ENCODE measurements at places on chromosomes 7 and 10.

DNA sequence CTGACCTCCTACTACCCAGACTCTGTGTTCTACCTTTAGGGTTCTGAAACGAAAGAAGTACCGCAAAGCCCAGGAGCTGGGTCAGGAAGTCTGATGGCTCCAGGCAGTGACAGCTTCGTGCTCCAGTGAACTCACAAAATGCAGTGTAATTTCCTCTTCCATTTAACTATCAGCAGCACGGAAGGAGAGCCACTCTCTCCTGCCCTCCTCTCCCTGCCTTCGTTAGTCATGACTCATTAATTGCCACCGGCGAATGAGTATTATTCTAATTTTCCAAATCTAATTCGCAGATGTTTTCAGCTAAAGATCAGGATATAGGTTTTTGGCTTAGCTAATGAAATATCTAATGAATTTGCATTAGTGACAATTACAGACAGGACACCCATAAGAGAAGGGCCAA lies 1262.0 kb downstream of the TYW1 start:
- DNase-seq: no peak

DNA sequence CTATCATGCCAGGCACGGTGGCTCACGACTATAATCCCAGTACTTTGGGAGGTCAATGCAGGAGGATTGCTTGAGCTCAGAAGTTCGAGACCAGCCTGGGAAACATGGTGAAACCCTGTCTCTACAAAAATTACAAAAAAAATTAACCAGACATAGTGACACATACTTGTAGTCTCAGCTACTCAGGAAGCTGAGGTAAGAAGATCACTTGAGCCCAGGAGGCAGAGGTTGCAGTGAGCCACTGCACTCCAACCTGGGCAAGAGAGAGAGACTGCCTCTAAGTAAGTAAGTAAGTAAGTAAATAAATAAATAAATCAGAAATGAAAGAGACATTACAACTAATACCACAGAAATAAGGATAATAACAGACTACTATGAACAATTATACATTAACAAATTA lies 36.2 kb downstream of the PDLIM1 start:
- no peak for DNase-seq

GRCh38 chr10:78808286-78808685 lies 260.5 kb upstream of the ZMIZ1 start:
- no peak for DNase-seq

DNA sequence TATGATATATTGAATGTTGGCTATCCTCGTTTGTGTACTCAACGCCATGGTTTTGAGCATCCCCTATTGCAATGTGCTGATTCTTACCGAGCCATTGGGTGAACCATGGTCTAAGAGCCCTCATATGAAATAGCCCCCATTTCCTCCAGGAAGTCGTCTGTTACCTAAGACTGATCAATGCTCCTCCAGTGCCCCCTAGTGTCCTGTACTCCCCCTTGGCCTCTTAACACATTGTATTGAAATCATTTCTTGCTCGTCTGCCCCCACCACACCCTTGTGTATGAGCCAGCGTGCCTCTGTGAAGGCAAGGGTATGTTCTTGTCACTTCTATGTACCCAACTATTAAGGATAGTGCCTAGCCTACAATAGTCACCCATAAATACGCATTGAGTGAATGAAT lies 11.2 kb upstream of the SLC35B4 start:
- peak; percentile 54 for DNase-seq

DNA sequence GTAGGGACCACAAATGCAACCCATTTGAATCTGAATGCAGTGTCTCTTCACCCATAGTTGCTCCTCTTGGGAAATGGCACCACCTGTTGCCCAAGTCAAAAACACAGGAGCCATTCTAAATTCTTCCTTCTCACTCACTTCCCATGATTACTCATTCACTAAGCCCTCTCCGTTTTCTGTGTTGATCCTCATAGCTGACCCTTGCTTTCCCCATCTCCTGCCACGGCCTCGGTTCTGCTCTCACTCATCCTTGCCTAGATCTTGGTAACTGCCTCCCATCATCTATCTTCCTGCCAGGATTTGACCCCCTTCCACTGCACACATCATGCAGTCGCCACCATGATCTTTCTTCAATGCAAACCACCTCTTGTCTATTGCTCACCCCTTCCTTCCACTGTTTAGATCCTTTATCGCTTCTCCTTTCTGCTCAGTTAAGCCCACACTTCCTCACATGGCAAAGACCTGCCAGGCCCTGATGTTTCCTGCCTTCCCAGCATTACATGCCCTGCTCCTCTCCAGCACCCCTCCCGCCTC lies 19.0 kb upstream of the CPN1 start:
- DNase-seq: no peak

DNA sequence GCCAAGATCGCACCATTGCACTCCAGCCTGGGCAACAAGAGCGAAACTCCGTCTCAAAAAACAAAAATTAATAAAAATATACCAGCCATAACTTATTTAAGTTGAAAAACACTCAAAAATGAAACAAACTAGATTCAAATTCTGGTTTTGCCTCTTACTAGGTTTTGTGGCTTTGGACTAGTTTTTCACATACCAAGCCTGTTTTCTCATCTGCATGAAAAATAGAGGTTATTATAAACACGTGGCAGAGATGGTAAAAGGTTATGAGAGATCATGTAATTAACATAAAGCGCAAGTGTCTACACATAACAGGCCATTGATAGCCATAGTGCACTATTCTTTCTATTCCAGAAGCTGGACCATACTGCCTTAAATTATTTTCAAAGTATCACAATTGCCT lies 35.5 kb upstream of the CABCOCO1 start:
- DNase-seq: no peak

DNA sequence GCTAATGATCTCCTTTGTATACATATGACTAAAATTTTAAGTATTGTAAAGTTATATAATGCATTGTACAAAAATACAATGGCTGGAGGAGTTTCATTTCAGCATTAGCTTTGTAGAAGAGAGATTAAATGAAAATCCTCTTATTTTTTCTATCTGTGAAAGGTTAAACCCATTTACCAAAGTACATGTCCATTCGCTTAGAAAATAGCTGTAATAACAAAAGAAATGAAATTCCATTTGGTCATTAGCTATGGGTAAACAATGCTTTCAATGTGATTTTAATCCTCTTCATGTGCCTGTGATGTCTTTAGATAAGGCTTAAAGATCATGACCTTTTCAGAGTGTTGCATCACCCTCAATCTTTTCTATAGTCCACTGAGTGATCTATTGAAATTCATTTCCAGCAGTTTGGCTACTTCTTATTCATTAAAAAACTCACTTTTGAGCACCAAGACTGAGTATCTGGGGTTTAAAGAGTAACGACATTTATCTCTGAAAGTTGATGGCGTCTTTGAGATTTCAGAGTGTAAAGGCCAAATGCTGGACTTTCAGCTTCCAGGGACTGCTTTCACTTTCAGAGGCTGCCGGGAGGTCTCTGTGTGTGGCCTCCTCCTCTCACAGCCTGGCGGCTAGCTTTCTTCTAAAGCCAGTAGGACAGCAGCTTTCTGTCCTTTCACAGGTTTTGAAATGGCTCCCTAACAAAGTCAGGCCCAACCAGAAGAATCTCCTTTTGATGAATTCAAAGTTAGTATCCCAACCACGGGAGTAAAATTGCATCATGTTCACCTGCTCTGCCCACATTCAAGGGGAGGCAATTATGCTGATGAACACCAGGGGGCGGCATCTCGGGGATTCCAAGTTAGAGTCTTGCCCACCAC lies 701.4 kb upstream of the COBL start:
- DNase-seq: no peak

GRCh38 chr10:73867871-73868631 lies 6.3 kb downstream of the CAMK2G start:
- no peak for DNase-seq

DNA sequence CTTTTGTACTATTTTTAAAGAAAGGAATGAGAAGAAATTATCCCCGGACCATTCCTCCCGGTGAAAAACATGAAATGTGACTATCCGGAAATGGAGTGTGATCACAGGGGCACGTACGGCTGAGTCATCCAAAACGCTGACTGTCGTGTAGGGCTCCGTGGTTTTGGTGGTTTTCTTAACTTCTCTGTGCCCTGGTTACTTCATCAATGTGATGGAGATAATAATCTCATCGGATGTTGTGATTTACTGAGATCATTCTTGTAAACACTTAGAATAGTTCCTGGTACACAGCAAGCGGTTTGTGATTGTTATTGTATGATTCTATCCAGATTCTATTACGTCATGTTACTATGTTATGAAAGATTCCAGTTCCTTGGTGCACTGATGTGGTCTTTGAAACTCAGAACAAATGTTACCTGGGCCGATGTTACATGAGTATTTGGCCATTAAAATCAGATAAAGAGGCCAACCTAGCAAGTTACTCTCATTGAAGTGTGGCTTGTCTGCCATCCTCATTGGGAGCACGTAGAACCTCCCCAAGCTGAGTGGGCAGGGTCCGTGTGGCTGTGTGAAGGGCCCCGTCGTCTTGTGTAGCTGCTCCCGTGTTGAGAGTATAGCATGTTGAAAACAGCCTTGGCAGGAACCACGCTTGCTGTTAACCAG lies 99.5 kb downstream of the CAMK1D start:
- peak; percentile 73 for DNase-seq

GRCh38 chr10:13831711-13832141 lies 245.0 kb downstream of the PRPF18 start:
- DNase-seq: no peak

Data from activated gamma-delta T cell treated with Interleukin-2 at 50 U/mL for 16 hours (primary cell).